Fibroblast of skin of back (primary cell): ENCODE measurements at places on chromosomes 16 and 17.

- DNase-seq: no peak
Measured at GRCh38 chr16:74759564-74759963, 15.1 kb downstream of the FA2H start.

DNA sequence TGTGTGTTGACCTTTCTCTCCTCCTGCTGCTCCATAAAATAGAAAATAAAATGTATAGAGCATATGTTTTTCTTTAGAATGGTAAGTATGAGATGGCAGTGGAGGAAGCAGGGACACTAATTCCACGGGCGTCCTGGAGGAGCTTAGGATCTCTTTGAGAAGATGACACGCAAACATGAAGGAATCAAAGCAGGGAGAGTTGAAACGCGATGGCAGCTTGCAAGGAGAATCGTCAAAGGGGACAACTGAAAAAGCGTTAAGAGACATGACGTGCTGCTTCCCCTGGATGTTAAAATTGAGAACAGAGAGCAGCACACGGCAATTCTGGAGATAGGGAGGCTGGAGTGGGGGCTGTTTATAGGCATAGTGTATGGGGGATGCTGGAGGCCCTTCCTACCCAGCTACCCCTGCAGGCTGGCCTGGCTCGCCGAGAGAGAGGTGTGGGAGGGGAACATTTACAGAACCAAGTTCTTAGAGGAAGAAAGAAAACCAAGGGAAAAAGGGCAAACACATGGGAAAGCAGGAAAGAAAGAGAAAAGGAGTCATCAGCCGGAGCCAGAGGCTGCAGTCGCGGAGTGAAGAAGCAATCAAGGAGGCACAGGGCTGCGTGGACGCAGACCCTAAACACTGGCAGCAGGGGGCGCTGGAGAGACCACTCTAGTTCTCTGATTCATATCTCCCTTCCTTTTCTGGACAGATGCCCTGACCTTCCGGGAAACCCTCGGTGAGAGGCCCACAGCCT, 55.8 kb downstream of the MYH13 start:
- peak; percentile 59 for DNase-seq

GRCh38 chr17:72592242-72592966, 471.6 kb downstream of the SOX9 start:
- DNase-seq: peak; percentile 86

- no peak for DNase-seq
Measured at GRCh38 chr16:8756755-8757154, 40.7 kb downstream of the TMEM186 start.

GRCh38 chr17:7910281-7910680, 5.8 kb downstream of the RNF227 start:
- no peak for DNase-seq

GRCh38 chr17:60396412-60396811, 4.5 kb upstream of the USP32 start:
- DNase-seq: no peak
